ENCODE measurements at places on chromosomes 4 and X. TPM values are rescaled to one million over a fixed set of nuclear protein-coding genes. Genes with fewer than 3 reads are reported as not detected.

DNA sequence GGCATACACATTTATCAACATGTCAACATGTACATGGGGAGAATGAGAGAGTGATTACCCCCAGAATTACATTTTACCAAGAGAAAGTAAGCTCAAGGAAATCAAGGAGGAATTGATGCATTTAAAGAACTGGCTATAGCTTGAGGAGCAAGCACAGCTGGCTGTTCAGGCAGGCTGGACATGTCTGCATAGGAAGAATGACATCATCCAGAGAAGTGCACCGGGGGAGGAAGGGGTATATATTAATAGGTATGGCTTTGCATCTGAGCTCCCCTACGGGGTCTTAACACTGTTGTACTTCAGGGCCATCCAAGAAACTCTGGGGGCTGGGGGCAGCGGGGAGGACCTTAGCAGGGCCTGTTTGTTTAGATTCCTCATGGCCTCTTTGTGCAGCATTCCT lies 222.4 kb upstream of the VCX start:
- no peaks in the 10 kb centered on the region for H3K36me3 ChIP-seq
- no peak overlapping the region for H3K4me3 ChIP-seq
- no peaks in the 10 kb centered on the region for H3K27me3 ChIP-seq
- DNase-seq: no peak
- no peaks in the 10 kb centered on the region for H3K4me1 ChIP-seq

Gene SPANXN2
- total RNA-seq: not detected

Gene STARD8
- total RNA-seq: 9.3 TPM

Gene TRIM75
- total RNA-seq: not detected
